Breast epithelium (tissue), 4 donors: ENCODE measurements at places on chromosomes 7 and 10.

- peak overlapping the region; percentile 87 for H3K27ac ChIP-seq
- H3K36me3 ChIP-seq: no peaks in the 10 kb centered on the region
- H3K4me3 ChIP-seq: no peak overlapping the region
- DNase-seq: no peak
- H3K27me3 ChIP-seq: no peaks in the 10 kb centered on the region
Measured at GRCh38 chr10:125015356-125015944, 73.5 kb downstream of the ZRANB1 start.

DNA sequence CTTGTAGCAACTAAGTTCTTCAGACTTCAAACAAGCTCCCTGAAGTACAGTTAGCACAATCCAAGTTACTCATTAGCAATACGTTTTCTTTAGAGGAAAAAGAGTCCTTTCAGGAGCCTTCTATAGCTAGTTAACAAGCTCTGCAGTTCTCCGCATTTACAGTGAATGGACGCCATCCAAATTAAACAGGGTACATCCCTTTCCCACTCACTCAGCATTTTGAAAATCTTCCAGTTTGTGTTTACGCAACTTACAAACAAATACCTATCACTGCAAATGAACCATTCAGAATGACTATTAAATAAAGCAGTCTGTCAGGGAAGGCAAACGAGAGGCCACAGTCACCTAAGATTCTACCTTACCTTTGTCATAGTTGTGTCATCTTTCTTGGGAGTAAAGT lies 84.5 kb downstream of the RNF32 start:
- no peaks in the 10 kb centered on the region for H3K4me1 ChIP-seq
- H3K4me3 ChIP-seq: no peak overlapping the region
- DNase-seq: no peak
- H3K36me3 ChIP-seq: no peaks in the 10 kb centered on the region

- H3K4me3 ChIP-seq: no peak overlapping the region
- H3K36me3 ChIP-seq: no peaks in the 10 kb centered on the region
- H3K27me3 ChIP-seq: no peaks in the 10 kb centered on the region
- peak overlapping the region; percentile 46 for H3K27ac ChIP-seq
- peaks cover 17% of the 10 kb centered on the region for H3K4me1 ChIP-seq
Measured at GRCh38 chr10:114356751-114357514, 47.4 kb downstream of the AFAP1L2 start.

GRCh38 chr7:1423264-1423811 lies 35.9 kb downstream of the MICALL2 start:
- no peak overlapping the region for H3K4me3 ChIP-seq
- no peak overlapping the region for H3K27ac ChIP-seq
- peaks cover 48% of the 10 kb centered on the region for H3K27me3 ChIP-seq
- no peak for DNase-seq
- H3K4me1 ChIP-seq: peaks cover 5% of the 10 kb centered on the region

GRCh38 chr10:43794181-43794815 lies 145.6 kb upstream of the ZNF32 start:
- no peak for DNase-seq
- H3K27ac ChIP-seq: peak overlapping the region; percentile 25
- H3K4me1 ChIP-seq: no peaks in the 10 kb centered on the region
- no peaks in the 10 kb centered on the region for H3K27me3 ChIP-seq
- no peaks in the 10 kb centered on the region for H3K36me3 ChIP-seq

DNA sequence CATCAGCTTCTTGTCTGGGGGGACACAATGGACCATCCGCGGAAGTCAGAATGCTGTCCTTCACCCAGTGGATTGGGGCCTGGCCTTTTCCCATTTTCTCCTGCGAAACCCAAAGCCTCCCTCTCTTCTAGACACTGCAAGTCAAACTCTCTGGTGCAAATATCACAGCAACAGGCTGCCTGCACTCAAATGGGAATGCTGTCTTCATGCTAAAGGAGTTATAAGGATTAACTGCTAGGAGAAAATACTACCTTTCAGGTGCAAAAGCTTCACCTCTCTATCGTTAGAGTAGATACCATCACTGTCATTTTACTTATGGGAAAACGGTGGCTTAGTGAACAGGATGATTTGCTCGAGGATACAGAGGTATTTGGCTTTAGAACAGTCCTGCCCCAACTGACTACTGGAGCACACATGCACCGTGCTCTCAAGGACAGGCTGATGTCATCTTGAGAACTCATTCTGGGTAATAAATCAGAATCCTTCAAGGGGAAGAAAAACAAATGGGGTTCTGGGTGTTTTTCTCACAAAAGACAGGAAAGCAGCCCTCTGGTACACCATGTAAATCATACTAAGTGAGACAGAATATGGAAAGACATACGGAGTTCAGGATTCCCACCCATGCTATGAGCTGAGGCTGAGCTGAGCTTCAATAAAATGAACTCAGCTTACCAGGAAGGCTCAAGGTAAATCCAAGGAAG lies 100.9 kb downstream of the SAMD9 start:
- H3K27ac ChIP-seq: peak overlapping the region; percentile 41
- H3K36me3 ChIP-seq: no peaks in the 10 kb centered on the region
- no peaks in the 10 kb centered on the region for H3K27me3 ChIP-seq
- DNase-seq: no peak
- H3K4me1 ChIP-seq: no peaks in the 10 kb centered on the region

GRCh38 chr10:54282012-54282411 lies 519.0 kb downstream of the PCDH15 start:
- no peak overlapping the region for H3K4me3 ChIP-seq
- DNase-seq: no peak
- H3K27ac ChIP-seq: no peak overlapping the region
- H3K36me3 ChIP-seq: no peaks in the 10 kb centered on the region
- no peaks in the 10 kb centered on the region for H3K4me1 ChIP-seq

DNA sequence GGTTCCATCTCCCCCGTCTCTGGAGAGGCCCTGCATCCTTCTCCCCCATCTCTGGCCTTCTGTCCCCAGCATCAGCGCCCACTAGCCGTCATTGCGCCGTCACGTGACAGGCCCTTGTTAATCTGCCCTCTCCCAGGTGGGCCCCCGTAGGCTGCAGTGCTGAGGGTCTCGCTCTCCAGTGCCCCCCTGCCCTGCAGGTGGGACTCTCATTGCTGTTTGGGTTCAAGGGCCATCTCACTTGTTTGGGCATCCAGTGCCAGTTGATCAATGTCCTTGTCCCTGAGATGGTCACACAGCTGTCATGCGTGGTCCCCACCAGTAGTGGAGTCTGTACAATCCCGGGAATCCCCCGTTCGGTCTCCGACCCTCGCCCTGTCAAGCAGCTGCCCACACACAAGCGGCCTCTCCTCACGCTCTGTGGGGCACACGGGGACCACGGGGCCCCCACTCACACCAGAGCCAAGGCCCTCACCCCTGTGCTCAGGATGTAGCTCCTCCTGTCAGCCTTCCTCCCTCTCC lies 114.0 kb downstream of the INPP5A start:
- no peak overlapping the region for H3K27ac ChIP-seq
- no peaks in the 10 kb centered on the region for H3K27me3 ChIP-seq
- H3K4me3 ChIP-seq: no peak overlapping the region
- no peaks in the 10 kb centered on the region for H3K36me3 ChIP-seq

DNA sequence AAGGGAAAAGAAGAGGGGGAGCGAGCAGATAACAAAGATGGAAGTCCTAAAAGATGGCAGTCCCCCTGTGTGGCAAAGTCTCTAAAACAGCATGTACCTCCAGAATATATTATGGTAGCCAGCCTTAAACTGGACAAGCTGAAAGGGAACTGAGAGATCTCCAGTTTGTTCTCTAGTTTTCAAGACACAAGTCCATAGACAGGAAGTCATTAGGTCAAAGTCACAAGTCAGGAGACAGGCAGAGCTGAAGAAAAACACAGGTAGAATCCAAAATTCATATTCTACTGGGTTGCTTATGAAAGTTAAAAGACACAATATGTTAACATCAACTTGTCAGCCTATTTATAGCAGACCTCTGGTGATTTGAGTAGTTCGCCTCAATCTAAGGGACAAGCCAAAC lies 38.7 kb downstream of the FAM107B start:
- H3K27ac ChIP-seq: no peak overlapping the region
- no peak for DNase-seq
- no peaks in the 10 kb centered on the region for H3K36me3 ChIP-seq

DNA sequence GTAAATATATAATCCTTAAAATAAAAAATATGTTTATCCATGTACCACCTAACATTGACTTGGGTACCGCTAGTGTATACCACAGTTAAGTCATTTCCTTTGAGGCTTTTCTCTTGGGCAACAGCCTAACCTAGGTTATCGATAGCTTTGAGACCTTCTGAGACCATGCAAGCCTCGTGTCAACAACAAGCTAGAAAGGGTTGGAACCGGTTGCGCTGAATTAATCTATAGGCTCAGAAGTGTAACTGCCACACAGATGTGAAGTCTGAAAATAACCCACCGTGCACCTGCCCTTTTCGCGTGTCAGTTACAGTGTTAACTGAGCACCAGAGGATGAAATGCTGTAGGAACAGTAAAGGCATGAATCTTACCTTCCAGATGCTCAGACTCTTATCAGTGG lies 59.8 kb downstream of the ARID5B start:
- no peaks in the 10 kb centered on the region for H3K4me1 ChIP-seq
- no peaks in the 10 kb centered on the region for H3K36me3 ChIP-seq
- no peak for DNase-seq
- no peaks in the 10 kb centered on the region for H3K27me3 ChIP-seq
- no peak overlapping the region for H3K4me3 ChIP-seq
- H3K27ac ChIP-seq: no peak overlapping the region

GRCh38 chr10:33858326-33858725 lies 523.9 kb upstream of the NRP1 start:
- DNase-seq: no peak
- H3K36me3 ChIP-seq: no peaks in the 10 kb centered on the region
- H3K4me1 ChIP-seq: no peaks in the 10 kb centered on the region
- no peaks in the 10 kb centered on the region for H3K27me3 ChIP-seq

DNA sequence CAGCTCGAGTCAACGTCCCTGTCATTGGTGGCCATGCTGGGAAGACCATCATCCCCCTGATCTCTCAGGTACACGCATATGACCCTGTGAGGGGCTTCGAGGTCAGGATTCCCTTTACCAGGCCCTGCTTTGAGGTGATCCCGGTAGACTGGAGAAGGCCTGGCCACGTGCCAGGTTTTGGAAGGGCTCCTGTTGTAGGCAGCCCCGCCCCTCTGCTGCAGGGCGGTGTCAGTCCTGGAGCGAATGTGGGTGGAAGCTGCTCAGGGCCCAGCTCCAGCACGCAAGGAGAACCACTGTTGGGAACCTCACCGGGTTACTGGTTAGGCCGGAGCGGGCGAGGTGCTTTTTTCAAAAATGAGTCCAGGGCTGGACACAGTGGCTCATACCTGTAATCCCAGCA lies 15.6 kb downstream of the MDH2 start:
- H3K4me3 ChIP-seq: no peak overlapping the region
- no peaks in the 10 kb centered on the region for H3K27me3 ChIP-seq
- H3K36me3 ChIP-seq: peaks cover 13% of the 10 kb centered on the region
- DNase-seq: peak; percentile 40
- no peaks in the 10 kb centered on the region for H3K4me1 ChIP-seq
- H3K27ac ChIP-seq: no peak overlapping the region

GRCh38 chr10:61669161-61669725 lies 6.5 kb downstream of the CABCOCO1 start:
- no peak overlapping the region for H3K4me3 ChIP-seq
- no peaks in the 10 kb centered on the region for H3K36me3 ChIP-seq
- no peaks in the 10 kb centered on the region for H3K4me1 ChIP-seq
- H3K27me3 ChIP-seq: no peaks in the 10 kb centered on the region

- H3K4me1 ChIP-seq: no peaks in the 10 kb centered on the region
- no peak overlapping the region for H3K27ac ChIP-seq
- no peaks in the 10 kb centered on the region for H3K36me3 ChIP-seq
Measured at GRCh38 chr7:35646289-35647023, 48.5 kb downstream of the HERPUD2 start.

DNA sequence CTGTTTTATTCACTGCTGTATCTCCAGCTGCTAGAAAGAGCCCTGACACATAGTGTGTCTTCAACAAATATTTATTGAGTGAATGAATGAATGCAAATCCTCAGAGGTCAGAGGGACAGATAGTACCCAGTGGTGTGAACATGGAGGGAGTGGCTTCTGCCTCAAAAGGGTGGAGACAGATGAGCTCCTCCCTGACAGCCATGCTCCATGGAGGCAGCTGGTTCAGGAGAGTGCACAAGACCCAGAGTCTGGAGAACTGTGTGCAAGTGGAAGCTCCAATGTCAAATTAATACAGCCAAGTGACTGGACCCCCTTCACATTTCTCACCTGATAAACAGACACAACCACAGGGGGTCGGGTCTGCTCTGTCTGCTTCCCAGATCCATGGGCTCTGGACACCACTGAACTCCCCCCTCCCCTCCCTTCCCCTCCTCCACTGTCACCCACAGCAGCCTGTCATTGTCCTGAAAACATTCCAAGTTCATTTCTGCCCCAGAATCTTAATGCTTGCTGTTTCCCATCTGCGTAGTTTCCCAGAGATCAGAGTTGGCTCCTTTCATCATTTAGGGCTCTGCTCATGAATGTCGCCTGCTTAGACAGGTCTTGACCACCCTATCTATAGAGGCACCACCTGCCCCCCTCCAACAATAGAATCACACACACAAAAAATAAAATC lies 312.9 kb upstream of the PODXL start:
- no peaks in the 10 kb centered on the region for H3K4me1 ChIP-seq
- no peak for DNase-seq
- no peak overlapping the region for H3K27ac ChIP-seq
- no peaks in the 10 kb centered on the region for H3K36me3 ChIP-seq
- H3K4me3 ChIP-seq: no peak overlapping the region

DNA sequence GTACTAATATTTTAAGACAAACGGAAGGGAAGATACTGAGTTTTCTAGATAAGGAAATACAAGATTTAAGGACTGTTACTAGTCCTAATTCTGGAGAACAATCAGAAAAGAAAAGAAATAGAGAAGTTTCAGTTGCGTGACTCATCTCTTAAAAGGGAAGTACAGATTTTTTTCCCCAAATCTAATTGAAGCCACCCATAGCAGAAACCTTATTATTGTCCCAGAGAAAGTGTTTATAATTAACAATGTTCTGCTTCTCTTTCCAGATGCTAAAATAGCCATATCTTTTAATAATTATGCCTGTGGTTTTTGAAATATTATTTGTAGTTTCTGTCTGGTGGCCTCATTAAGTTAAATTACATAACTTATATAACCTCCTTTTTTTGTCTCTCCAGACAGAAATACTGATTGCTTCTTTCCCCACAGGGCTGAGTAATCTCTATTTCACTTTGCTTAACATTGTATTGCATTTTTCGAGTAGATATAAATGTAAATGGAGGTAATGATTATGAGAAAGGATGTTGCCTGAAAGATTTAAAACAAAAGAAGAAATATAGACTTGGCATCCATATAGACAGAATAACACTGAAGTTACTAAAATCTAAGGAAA lies 240.7 kb upstream of the MBL2 start:
- DNase-seq: no peak
- no peak overlapping the region for H3K4me3 ChIP-seq
- H3K36me3 ChIP-seq: no peaks in the 10 kb centered on the region
